Right atrium auricular region (tissue), 2 donors: ENCODE measurements at places on chromosomes 7 and 10. TPM values are rescaled to one million over a fixed set of nuclear protein-coding genes. Genes with fewer than 3 reads are reported as not detected.

Gene LRRC17
- total RNA-seq, result 9.9 TPM

DNA sequence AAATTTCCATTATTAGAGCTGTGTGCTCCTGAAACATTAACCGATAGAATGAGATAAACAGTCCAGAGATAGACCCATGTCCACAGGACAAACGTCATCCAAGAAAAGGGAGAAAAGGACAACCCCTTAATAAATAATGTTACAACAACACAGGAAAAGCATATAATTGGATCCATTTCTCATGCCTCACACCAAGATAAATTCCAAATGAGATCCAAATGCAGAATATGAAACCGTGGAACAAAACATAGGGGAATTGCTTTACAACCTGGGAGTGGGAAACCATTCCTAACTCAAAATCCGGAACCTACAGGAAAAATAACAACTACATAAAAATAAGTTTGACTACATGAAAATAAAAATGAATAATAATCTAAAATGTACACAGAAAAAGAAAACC lies 22.4 kb upstream of the NEBL start:
- no peak for DNase-seq

GRCh38 chr10:121511943-121512342 lies 86.3 kb downstream of the FGFR2 start:
- DNase-seq, result no peak

- DNase-seq, result no peak
Observed at GRCh38 chr7:88233828-88234227, 14.0 kb upstream of the SRI start.

DNA sequence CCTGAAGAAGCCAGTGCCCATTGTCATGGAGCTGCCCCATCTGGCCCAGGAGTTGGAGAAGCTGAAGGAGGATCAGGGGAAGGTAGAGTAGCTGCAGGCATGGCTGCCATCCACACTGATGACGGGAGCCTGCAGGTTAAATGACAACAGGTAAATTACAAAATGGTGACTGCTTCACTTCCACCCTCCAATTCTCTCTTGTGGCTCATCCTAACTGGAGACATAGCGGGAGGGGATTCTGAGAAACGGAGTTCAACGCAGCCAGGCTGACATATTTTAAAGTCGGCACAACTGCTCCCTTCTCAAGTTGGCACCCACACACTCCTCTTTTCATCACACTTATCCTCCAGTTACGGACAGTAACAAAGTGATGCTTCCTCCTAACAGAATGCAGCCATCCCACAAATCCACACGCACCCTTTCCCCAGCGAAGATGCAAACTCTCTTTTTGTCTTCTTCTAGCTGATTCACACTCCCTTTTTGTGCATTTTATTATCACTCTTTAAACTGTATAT lies 103.0 kb downstream of the SLC37A3 start:
- DNase-seq, result no peak

DNA sequence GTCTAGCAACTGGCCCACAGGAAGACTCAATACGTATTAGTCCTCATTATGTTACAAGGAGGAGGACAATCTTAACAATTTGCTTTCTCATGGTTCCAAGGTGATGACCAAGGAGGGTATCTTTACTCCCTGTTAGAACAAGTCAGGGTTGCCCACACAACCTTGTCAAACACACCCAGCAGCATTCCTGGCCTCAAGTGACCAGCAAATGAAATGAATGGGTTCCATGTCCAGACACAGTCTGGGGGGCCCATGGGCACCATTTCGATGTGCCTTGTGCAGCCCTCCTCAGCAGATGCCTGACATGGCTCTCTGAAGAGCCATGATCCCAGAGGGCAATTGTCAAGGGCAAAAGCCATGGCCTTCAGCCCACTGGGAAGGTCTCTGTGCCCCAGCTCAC lies 40.8 kb downstream of the ANXA8 start:
- no peak for DNase-seq
